ENCODE measurements at places on chromosomes 1 and 21.

DNA sequence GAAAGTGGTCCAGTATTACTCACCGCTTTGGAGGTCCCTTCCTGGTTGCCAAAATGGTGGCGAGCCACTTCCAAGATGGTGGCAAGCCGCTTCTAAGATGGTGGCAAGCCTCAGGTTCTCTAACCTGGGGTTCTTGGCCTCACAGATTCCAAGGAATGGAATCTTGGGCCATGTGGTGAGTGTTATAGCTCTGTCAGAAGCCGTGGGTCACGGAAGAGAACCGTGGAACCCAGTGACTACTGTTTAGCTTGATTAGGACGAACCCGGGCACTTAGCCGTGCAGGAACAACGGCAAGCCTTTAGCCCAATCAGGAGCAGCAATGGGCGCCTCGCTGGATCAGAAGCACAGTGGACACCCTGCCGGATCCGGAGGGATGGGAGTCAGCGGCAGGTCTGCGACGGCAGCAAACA is 356.2 kb upstream of the TMPRSS15 start:
- no peak for DNase-seq

DNA sequence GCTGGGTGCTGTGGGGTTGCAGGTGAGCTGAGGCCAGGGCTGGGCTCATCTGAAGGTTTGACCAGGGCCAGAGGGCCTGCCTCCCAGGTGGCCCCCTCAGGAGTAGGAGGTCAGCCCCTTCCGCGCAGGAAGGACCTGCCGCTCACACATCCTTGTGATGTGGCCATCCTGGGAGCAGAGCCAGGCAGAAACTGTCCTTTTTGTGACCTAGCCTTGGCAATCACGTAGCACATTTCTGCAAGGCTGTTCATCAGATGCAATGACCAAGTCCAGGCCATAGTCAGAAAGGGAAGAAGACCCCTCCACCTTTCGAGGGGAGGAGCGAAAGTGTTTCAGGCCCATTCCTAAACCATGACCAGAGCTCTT is 55.5 kb upstream of the TRAPPC10 start:
- DNase-seq: no peak

- peak; percentile 22 for DNase-seq
Measured at GRCh38 chr1:182739545-182739944, 50.0 kb upstream of the NPL start.

- DNase-seq: no peak
Measured at GRCh38 chr1:208475449-208475848, 231.3 kb upstream of the PLXNA2 start.

- DNase-seq: no peak
Measured at GRCh38 chr1:10687782-10688408, 108.6 kb downstream of the CASZ1 start.

Data from activated CD4-positive, alpha-beta memory T cell treated with anti-CD3 and anti-CD28 coated beads for 36 hours (primary cell).